ENCODE measurements at places on chromosomes 4 and X.

- DNase-seq: peak; percentile 44
Measured at GRCh38 chrX:100928660-100929613, at the start of gene XKRX. Gene XKRX (minus strand): TSS chrX:100928917. CDS start chrX:100928304, 613 bp downstream.

GRCh38 chr4:40395166-40395900, 60.2 kb downstream of the CHRNA9 start:
- DNase-seq: no peak

GRCh38 chr4:143625632-143626031, 74.8 kb downstream of the FREM3 start:
- no peak for DNase-seq

DNA sequence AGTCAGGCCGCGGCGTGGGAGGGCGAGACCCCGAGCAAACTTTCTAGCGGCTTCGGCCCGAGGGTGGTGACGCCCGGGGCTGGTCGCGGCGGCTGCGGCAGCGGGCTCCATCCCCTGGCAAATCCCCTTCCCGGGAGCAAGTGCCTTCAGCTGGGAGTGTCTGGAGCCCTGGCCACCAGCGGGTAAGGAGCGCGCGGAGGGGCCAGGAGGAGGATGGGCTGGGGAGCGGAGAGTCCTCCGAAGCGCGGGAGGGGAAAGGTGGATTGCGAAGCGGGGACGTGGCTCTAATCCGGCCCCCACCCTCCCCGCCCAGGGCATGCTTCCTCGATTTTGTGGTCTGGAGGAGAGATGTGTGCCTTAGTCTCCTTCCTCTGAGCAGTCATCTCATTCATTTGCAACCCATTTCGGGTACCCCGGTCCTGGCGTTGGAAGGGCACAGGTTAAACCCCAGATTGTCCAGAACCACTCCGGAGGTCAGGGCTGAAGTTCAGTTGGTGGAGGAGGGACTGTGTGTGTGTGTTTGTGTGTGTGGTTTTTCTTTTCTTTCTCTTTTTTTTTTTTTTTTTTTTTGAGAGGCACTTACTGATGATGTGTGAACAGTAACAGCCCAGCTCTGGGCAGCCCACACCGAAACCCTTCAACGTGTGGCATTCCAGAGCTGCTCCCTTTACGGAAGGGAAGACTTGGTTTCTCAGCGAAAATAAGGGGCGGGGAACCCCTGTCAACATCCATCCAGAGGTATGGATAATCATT, 516 bp downstream of the SGMS2 start:
- DNase-seq: peak; percentile 72

- DNase-seq: no peak
Measured at GRCh38 chr4:25753239-25753638, 97.6 kb downstream of the SLC34A2 start.

DNA sequence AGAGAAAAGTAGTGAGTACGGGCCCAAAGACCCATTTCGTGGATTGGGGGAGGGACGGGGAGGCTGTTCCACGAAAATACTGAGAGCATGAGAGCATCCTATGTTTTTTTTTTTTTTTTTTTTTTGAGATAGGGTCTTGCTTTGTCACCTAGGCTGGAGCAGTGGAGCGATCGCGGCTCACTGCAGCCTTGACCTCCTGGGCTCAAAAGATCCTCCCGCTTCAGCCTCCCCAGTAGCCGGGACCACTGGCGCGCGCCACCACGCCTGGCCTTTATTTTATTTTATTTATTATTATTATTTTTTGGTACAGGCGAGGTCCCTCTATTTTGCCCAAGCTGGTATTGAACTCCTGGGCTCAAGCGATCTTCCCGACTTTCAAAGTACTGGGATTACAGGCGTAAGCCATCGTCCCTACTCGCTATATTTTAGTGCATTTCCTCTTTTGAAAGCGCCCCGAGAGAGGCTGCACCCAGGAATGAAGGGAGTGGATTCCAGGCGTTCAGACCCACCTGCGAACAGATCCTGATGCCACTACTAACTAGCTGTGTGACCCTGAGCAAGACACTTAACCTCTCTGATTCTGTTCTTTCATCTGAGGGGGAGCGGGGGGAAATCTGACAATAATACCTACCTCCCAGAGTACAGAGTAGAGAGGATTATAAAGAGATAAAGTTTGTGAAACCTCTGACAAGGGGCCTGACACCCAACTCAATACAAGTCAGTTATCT, 5.4 kb upstream of the MSX1 start:
- DNase-seq: no peak

DNA sequence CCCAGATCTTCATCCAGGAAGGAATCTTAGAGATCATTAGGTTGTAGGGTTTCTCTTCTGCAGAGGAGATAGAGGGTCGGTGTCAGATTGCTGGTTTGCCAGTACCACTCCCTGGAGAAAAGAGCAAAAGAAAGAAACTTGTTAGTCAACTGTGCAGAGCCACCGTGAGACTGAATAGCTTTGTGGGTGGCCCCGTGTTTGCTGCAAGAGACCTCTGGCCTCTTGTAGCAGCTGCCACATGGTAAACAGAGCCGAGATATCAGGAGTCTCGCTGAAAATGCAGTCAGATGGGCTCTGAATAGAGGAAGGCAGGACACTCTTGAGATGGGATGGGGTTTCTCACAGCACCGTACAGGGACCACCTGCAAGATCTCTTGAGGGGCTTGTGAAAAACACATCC, 149.7 kb downstream of the PTTG2 start:
- DNase-seq: no peak

- DNase-seq: no peak
Measured at GRCh38 chr4:95248720-95249425, 299.9 kb downstream of the UNC5C start.

GRCh38 chr4:133637161-133637560, 488.1 kb downstream of the PCDH10 start:
- no peak for DNase-seq

DNA sequence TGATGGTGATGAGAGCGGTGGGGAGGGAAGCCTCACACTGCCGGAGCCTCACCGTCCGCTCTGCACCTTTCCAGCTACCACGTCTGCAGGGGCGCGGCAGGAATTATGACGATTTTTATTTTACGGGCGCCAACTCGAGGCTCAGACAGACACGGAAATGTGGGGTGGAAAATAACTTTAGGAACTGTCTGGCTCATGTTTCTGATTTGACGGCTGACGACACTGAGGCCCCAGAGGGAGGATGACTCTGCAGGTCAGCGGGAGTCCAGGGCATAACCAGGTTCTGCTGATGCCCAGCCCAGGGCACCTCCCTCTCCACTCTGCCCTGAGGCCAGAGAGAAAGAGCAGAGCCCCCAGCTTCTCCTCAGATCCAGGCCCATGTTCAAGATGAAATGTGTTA, 43.9 kb downstream of the C4orf50 start:
- DNase-seq: no peak

- no peak for DNase-seq
Measured at GRCh38 chrX:97294041-97294440, 410.3 kb downstream of the RPA4 start.

- peak; percentile 82 for DNase-seq
Measured at GRCh38 chr4:98546910-98547594, 111.4 kb downstream of the TSPAN5 start.

DNA sequence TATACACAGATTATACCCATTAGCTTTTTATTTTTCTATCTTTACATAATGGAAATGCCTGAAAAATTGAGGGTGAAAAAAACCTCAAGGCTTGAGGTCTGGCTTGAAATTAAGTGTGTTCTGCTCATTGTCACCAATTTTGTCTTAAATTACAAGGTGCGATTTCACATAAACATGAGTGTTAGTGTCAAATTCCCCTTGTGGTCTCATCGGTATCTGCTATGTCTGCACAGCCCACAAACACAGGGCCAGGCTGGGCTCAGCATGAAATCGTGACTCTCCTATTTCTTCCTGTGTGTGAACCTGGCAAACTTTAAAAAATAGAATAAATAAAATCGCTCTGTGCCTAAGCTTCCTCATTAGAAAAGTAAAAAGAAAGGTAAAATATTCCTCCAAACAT, 109.1 kb downstream of the CRLF2 start:
- DNase-seq: no peak

DNA sequence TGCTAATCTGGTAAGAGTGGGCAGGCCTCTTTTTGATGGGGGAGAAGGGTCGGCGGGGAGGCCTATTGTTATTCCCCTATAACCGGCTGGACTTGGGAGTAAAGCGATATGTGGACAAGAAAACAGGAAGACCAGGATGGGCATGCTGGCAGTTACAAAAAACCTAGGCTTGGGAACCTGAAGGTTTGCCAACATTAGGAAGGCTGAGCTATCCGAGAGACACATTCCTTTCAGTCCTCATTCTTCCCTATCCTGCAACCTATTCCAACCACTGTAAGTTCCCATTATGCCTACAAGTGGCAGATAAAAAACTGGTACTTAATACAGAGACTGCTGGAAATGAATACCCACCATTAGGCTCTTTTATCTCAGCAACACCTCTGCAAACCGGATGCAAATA, 32.4 kb upstream of the CT47C1 start:
- no peak for DNase-seq

DNA sequence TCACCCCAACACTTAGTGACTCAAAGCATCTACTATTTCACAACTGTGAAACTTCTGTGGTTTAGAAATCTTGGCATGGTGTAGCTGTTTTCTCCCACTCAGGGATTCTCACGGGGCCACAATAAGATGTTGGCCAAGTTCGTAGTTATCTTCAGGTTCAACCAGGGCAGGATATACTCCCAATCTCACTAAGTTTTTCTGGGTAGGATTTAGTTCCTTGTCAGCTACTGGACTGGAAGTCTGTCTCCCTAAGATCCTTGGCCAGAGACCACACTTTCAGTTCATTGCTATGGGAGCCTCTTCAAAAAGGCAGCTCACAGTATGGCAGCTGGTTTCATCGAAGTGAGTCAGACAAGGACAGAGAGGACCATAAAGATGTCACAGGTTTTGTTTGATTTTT, 111.7 kb upstream of the PDHA2 start:
- no peak for DNase-seq

DNA sequence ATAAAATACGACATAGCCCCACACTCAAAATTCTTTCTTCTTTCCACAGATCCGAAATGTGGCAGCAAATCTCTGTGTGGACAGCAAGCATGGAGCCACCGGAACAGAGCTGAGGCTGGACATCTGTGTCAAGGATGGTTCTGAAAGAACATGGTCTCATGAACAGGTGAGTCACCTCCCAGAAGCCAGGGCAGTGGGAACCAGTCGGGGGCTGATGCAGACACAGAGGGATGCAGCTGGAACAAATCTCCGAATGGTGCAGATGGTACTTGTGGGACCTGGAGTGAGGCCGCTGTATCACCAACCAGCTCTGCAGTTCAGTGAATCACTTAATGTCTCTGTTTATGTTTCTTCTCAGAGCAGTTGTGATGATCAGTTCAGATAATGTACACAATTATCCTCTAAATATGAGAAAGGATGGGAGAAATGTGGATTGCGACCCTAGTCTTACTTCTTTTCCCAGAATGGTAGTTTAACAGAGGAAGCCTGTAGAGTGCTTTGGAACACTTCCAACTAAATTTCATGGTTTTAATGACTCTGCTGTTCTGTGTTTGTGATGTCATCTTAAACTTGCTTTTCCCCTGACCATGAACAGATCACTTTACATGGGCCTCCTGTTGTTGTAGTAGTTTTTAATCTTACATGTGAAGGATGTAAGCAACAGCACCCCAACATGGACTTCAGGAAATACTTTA, 159.3 kb upstream of the GALNT7 start:
- DNase-seq: no peak

GRCh38 chrX:148363471-148364235, 136.8 kb upstream of the AFF2 start:
- no peak for DNase-seq

DNA sequence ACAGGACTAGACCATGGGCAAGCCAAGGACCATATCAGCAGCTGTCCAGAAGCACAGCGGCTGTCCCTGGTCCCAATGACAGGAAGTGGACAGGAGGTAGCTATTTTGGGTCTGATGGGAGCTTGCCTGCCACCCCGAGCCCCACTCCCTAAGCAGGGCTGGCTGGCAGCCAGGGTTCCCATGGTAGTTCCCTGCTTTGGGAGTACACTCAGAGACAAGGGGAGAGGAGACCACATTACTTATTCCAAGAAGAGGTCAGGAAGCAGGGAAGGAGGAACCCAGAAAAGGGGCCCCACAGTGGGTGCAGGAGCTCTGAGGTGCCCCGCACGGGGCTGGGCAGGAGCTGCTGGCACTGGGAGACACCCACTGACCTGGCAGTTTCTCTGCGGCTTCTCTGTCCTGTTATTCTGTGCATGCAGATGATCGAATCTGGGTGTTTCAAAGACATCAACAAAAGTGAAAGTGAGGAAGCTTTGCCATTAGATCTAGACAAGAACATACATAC, 36.3 kb downstream of the HTT-AS start:
- DNase-seq: no peak

GRCh38 chrX:100413229-100413628, 3.2 kb upstream of the PCDH19 start:
- DNase-seq: peak; percentile 66

GRCh38 chrX:137565318-137565904, 516 bp upstream of the ZIC3 start:
- no peak for DNase-seq

DNA sequence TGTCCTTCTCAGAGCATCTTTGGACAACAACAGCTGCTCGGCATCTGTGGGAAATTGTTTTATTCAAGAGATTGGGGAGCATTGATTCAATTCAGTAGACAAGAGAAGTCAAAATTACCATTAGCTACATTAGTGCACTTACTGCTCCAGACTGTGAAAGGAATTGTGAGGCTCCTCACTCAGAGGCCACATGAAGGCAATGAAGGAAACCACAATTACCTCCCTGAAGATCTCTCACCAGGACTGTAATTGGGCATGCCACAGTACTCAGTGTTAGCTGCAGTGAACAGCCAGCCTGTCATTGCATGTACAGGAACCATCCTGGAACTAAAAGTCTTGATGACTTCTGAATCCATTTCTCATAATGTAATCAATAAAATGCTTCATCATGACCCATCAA, 144.8 kb downstream of the PPA2 start:
- no peak for DNase-seq

DNA sequence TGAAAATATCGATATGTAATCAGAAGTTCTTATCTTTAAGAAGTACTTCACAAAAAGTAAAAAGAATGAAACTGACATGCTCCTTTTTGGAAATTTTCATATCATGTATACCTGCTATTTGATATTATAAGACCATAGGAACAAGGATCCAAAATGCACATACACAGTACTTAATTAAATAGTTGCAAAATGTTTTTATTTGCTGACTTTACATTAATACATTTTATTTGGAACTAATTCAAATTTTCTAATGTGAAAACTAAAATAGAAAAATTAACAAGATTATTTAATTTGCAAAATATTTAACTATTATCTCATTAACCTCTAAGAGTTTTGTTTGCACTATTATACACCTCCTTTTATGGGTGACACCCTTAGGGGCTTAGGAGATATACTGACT, 155.0 kb downstream of the TRAM1L1 start:
- no peak for DNase-seq

- DNase-seq: no peak
Measured at GRCh38 chr4:99629962-99630554, 27.6 kb downstream of the C4orf54 start.

GRCh38 chr4:123562994-123563750, 166.6 kb downstream of the SPRY1 start:
- no peak for DNase-seq

DNA sequence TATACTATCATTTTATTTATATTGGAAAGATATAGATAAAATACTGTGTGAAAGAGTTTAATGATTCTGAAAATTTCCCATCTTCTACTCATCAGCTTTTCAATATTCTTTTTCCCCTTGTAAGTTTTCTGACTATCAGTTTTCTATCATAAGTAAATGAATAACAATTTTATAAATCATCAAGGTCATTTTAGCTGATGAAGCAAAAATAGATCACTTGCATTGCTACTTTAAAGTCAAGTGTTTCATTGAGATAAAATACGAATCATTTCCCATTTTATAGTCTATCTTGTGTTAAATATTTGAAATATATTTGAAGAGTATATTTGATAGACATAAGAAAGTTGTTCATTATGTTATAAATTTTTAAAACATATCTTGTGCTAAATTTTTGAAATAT, 811.0 kb upstream of the GALNTL6 start:
- no peak for DNase-seq
